ENCODE measurements at places on chromosomes 7 and 10.

DNA sequence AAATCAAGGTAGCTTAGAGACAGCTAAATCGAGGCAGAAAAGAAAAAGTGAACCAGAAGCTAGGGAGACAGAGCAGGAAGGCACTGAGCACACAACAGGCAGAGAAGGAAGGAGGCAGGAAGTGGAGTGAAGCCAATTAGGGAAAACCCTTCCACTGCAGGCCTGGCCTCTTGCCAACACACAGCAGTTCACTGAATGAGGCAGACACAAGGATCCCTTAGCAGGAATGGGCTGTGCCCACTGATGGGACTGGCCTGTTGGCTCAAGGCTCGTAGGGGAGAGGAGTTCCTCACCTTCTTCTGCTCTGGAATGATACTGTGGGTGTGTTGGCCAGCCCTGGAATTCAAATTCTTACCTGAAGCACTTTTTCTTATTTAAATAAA is 220.3 kb upstream of the STK17A start:
- DNase-seq: no peak

DNA sequence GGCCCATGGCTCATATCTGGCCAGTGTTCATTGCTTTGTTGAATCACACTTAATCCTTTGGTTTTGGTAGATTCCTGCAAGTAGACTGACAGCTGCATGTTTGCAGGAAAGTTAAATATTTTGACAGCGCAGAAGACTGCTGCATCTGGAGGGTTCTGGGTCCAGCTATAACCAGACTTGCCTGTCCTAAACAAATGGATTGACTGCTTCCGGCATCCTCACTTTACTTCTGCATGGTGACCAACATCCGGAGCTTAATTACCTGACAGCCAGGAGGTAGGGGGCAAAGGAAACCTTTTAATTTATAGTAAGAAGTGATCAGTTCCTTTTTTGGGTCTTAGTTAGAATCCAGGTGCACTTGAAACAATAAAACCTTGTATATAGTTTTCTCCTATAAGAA is 263.3 kb downstream of the SNX10 start:
- no peak for DNase-seq

GRCh38 chr7:154928136-154929005 is 74.6 kb downstream of the PAXIP1 start:
- DNase-seq: peak; percentile 98

- no peak for DNase-seq
These were observed 53.7 kb upstream of the FAM3C start for GRCh38 chr7:121449735-121450240.

- DNase-seq: no peak
These were observed 405.0 kb downstream of the ADRA2A start for GRCh38 chr10:111481866-111482265.

DNA sequence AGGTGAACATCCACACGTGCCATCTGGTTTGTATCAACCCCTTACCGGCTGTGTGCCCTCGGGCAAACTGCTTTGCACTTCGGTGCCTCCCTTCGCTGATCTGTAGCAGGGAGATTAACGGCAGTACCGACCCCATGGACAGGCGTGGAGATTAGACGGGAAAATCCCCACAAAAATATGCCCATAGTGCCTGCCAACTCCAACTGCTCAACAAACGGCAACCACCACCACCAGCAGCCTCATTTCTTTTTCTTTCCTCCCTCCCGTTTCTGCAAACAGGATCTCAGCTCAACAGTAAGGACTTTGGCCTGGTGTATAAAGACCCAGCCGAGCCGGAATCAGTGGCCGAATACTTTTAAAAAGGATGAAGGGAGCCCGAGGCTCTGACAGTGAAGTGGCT is 31.0 kb downstream of the CHST15 start:
- DNase-seq: no peak

DNA sequence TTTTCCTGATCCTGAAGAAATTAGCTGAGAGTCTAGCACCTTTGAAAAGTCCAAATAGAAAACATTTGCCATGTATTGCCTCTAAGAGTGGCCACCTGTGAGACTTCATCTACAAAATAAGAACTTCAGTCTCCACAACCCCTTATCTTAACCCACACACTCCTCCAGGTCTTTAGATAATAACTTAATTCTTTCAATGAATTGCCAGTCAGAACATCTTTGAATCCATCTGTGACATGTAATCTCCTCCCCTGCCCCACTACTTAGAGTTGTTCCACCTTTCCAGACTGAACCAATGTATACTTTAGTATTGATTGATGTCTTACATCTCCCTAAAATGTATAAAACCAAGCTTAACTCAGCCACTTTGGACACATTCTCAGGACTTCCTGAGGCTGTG is 84.4 kb upstream of the FAM171A1 start:
- DNase-seq: no peak

GRCh38 chr10:67657775-67658174 is 38.2 kb downstream of the CTNNA3 start:
- DNase-seq: no peak

GRCh38 chr7:1733206-1733907 is 63.3 kb downstream of the ELFN1 start:
- no peak for DNase-seq

- no peak for DNase-seq
These were observed 72.0 kb downstream of the PAX2 start for GRCh38 chr10:100817268-100817839.

DNA sequence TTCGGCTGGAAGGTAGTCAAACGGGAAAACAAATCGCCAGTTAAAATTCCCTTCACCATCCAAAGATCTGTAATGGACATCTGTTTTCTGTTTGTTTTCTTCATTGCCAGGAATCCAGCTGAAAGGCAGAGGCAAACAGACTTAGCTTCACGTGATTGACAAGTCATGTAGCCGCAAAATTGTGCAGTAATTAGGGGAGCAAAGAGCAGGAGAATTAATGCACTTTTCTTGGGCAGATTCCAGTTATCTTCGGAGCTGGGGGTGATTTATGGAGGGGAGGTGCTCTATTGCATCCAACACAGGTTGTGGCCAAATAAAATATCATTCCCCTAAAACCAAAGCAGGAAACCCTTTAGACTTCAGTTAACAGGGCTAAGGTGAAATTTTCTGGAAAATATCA is 162.2 kb downstream of the MYOF start:
- DNase-seq: no peak

- no peak for DNase-seq
These were observed 74.6 kb downstream of the ORC5 start for GRCh38 chr7:104133238-104133637.

DNA sequence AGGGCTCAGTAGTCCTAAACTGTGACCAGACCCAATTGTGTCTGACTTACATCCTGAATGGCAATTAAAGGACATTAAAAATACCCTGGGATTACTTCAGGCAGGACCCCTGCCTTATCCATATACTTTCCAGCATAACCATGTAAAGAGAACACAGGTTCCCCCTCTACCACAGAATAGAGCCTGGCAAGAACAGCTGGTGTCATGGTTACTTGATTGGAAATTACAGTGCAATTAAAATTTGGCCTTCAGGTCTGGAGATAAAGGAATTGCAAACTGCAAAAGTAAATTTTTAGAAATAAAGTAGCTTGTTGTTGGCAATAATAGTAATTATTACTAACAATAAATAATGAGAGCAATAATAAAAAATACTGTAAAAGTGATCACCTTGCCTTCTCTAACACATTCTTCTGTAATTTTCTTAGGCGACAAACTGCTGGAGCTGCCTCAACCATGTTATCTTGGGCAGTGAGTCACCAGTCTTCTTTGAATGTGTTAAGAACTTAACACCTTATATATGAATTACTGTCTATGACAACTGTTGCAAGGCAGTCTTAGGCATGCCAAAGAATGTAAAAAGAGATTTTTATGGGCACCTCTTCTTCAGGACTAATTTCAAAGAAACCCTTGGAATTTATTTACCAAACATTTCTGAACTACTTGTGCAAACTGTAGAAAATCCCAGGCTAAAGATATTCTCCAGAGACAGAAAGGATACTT is 53.7 kb downstream of the HIBADH start:
- DNase-seq: no peak

DNA sequence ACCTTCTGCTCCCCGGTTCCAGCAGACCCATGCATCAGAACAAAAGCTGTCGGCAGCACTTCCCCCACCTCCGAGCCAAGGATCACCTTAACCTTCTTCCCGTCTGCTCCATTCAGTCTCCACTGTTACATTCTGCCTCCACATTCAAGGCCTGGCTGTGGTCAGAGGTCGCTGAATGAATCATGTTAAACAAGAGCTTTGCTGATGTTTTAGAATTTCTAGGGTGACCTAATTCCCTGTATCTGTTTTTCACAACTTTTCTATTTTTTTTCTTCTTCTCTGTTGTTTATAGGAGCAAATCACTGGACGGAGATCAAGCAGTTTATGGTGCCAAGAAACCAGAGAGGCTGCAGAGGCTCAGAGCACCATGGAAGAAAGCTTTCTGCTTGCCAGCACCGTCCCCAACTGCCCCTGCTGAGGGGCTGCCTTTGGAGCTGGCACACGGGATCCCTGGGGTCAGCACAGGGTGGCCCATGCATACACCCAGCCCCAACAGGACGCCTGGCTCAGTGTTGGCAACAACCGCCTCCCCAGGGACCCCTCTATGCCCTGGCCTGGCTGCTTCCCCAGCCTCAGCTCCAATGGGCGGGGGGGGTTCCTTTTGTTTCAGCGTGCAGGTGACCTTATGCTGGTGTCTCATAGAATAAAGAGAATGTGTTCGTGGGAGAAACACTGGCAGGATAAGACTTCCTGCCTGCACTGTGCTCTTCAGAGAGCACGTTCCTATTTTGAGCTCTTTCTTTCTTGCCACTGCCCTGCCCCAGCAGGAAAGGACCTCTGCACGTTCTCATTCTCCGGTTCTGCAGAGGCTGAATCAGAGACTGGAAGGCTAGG is 182.7 kb upstream of the LYZL2 start:
- DNase-seq: no peak

DNA sequence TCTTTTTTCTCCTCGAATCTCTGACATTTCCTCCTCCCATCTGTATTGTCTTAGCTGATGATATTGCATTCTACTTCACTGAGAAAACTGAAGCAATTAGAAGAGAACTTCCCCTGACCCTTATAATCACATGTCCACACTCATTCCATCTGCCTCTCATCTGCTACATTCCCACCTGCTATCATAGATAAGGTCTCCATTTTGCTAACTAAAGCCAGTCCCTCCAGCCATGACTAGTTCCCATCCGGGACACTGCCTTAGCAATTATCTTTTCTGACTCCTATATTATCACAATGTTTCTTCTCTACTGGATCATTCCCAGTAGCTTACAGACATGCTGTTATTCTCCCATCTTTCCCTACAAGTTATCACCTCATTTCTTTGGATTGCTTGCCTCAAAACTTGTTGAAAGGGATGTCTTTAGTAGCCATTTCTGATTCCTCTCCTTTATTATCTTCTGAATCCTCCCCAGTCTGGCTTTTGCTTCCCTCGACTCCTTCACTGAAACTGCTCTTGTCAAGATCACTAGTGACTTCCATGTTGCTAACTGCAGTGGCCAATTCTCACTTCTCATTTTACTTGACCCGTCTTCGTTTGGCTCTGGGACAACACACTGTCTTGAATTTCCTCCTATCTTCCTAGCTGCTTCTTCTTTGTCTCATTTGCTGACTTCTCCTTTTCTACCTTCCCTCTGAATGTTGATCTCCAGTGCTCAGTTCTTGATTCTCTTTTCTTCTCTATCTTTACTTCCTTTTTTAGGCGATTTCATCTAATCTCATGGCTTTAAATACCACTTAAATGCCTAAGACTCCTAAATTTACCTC is 35.9 kb downstream of the FZD1 start:
- peak; percentile 5 for DNase-seq

- peak; percentile 29 for DNase-seq
These were observed 4.1 kb downstream of the FHIP2A start for GRCh38 chr10:114825513-114826253.

- DNase-seq: no peak
These were observed 151.1 kb downstream of the DGKB start for GRCh38 chr7:14751461-14751860.

- no peak for DNase-seq
These were observed 83.7 kb upstream of the DUSP5 start for GRCh38 chr10:110413903-110414547.

DNA sequence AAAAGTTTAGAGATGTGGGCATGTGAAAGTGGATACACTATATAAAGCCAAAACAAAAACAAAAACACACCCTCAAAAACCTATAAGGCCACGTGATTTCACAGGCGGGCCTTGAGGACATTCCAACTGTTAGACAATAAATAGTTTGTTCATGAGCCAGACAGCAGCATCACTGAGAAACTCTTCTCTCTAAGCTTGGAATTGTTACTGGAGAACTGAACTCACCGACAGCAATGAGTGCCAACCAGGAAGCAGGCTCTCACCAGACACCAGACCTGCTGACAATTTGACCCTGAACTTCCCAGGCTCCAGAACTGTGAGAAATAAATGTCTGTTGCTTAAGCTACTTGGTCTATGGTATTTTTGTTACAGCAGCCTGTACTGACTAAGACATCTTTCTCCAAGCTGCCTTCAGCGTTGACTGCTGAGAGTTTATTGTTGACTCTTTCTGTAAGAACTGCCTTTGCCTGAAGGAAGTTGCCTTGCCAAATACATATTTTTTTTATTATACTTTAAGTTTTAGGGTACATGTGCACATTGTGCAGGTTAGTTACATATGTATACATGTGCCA is 107.5 kb downstream of the EPDR1 start:
- no peak for DNase-seq

DNA sequence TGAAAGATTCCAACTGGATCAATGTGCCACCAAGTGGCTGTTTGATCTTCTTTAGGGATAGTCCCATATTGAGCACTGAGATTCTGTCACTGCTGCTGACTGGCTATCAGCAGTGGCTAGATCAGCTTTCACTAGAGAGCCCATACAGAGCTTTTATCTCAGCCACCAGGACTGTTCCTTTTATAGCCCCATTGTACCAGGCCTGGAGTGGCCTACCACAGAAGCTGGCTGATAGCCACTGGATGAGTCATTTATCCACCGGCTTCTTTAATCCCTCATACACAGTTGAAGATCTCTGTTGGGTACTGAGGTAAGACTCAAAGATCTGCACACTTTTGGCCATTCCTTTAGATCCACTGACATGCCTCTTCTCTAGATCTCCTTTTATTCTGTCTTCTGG is 1101.1 kb downstream of the SORCS3 start:
- DNase-seq: no peak

DNA sequence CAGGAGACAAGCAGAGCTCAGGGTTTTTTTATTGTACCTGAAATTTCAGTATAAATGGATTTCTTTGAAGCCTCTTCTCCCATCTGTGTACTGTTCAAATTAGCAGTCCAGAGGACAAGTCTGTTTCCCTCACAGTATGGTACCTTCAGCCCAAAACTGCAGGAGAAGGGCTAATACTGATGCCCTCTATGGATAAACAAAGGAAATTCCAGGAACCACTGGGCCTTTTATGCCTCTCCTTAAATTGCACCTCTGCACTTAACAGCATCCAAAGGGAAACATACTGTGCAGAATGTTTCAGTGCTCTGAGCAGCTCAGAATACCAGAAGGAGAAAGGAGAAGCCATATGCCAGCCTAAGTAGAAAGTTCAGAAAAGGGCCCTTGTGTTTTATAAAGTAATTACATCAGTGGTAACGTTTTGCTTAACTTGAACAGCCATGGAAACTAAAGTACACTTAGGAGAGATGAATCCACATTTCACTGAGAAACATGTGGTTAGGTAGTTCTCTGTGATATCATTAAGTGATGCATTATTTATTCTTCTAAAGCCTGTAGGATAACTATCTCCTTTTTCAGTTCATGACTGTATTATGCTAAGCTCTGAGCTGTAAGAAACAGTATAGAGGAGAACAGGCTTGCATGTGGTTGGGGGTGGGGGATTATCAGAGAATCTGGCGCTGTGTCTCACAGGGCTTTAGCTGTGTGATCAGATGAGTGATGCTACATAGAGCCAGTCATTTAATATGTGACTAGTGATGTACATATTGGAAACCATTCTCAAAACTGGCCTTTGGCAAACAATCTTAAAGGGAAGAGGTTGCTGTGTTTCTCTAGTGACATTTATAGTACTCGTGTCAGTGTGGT is 111.3 kb downstream of the POU6F2 start:
- DNase-seq: no peak

GRCh38 chr7:66558660-66559465 is 69.8 kb upstream of the KCTD7 start:
- DNase-seq: no peak
